ENCODE measurements at places on chromosomes 5 and 9.

GRCh38 chr5:125129151-125129806, 382.8 kb upstream of the ZNF608 start:
- no peak for DNase-seq

DNA sequence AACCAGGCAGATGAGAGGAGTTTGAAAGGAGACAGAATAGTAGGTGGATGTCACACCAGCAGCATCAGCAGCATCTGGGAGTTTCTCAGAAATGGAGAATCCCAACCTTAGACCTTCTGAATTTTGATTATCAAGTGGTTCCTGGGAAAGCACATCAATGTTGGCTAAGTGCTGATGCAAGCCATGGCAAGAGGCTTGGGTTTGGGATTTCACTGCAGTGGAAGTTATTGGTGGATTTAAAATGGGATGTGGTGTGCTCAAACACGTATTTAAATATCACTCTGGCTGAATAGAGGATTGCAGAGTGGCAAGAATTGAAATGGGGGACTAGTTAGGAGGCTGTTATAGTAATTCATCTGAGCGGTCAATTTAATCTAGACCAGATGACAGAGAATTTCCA, 387.8 kb upstream of the WWC1 start:
- DNase-seq, result no peak

GRCh38 chr5:94081088-94081487, 339.7 kb upstream of the POU5F2 start:
- no peak for DNase-seq

GRCh38 chr5:167944121-167944852, 347.2 kb upstream of the WWC1 start:
- DNase-seq, result no peak

DNA sequence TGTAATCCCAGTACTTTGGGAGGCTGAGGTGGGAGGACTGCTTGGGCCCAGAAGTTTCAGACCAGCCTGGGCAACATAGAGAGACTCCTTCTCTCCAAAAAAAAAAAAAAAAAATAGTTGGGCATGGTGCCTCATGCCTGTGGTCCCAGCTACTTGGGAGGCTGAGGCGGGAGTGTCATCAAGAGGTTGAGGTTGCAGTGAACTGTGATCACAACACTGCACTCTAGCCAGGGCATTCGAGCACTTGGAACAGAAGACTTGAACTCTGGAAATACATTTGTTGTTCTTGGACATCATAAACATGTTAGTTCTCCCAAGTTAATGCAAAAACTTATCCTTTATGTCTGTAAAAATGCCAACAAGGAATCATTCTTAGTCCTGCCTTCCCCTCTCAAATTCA, 29.6 kb downstream of the EHMT1 start:
- no peak for DNase-seq

DNA sequence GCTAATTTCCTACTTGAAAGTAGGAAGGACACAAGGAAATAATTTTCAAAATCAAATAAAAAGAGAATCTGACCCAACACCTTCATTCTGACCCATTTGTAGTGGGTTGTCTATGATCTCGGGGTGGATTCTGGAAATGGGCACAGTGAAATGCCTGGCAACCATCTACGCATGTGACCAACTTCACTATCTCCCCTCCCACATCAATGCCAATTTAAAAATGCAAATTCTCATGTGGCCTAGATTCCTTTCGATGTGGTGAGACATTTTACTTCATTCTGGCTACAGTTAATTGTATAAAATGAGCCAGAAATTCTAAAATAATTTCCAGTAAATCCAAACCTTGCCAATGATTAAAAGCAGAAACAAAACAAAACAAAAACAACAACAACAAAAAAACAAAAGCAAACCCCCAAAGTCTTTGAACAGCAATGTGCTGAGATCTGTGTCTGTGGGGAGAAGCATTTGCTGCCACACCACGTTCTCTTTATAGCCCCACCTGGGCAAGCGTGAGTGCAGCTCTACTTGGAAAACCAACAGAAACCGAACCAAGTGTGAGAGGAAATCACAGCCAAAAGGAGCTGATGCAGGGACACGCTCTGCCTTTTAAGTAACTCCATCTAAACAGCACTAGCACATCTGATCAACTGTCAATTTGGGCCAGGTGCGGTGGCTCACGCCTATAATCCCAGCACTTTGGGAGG, 59.0 kb downstream of the USP20 start:
- DNase-seq, result peak; percentile 62

DNA sequence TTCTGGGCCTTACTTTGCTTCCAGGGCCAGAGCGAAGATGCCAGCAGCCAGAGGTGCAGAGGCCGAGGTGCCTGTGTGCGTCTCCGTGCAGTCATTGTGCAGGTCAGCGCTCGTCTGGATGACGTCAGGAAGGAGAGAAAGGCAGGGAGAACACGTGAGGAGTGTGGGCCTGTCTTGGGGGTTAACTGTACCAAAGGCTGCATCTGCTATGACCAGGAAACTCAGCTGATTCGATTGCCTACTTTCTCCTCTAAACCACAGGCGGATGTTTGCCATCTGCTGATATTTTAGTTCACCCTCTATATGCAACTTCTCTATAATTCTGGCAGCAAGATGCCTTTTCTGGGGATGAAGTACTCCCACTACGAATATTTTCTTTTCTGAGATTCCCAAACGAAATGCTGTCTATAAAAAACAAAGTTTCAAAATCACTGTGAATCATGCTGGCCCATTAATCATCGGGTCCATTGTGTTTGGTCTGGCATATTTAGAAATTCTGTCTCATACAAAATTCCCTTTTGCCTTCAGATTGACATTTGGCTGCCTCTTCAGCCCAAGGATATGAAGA, 24.8 kb downstream of the PCSK1 start:
- DNase-seq, result no peak

GRCh38 chr5:98770209-98770910, 3.1 kb upstream of the RGMB start:
- no peak for DNase-seq

DNA sequence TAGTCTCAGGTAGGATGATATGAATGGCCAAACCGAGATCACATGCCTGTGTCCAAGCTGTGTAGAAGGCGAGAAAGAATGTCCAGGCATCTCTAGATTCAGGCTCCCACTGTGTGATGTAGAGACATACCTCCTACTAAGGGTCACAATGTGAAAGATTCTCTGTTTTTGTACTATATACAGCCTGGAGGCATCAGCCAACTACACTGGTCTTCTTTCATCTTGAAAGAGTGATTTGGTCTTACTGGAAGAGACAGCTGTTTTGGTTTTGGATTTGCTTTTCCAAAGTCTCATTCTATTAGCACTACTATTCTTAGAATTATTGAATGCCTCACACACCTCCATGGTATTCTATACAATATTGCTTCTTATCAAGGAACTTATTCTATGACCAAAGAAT, 26.4 kb downstream of the ERCC8 start:
- DNase-seq, result no peak

DNA sequence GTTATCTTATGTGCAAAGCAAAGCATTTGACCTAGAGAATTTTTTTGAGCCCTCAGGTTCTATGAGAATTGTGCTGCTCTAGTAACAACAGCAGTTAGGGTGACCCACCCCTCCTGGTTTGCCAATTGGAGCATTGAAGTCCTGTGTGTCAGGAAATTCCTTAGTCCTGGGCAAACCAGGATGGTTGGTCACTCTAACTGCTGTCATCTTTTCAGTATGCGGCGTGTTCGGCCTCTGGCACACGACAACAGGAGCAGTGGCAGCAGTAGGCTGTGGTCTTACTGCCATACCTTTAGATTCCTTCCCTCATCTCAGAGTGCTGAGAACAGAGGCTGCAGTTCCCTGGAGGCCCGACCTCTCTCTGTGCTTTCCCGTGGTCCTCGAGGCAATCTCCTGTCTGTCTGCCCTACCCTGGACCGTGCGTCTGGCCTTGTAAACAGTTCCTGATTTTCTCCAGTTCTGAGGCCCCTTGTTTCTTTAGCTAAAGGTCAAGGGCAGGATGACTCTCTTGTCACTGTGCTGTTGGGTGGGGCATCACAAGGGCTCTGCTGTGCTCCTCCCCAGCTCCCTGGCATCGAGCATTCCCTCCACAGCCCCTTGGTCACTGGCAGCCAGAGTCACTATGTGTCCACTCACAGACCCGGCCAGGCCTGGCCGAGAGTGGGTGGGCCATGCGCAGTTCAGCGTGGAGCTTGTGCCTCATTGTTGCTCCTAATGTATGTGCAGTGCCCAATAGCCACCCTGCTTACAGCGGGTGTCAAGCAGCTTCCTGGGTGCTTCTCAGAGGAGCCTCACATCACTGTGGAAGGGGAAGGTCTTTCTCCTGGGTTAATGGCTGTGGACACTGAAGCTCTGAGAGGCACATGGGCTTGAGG, 18.5 kb upstream of the COL15A1 start:
- DNase-seq, result no peak

DNA sequence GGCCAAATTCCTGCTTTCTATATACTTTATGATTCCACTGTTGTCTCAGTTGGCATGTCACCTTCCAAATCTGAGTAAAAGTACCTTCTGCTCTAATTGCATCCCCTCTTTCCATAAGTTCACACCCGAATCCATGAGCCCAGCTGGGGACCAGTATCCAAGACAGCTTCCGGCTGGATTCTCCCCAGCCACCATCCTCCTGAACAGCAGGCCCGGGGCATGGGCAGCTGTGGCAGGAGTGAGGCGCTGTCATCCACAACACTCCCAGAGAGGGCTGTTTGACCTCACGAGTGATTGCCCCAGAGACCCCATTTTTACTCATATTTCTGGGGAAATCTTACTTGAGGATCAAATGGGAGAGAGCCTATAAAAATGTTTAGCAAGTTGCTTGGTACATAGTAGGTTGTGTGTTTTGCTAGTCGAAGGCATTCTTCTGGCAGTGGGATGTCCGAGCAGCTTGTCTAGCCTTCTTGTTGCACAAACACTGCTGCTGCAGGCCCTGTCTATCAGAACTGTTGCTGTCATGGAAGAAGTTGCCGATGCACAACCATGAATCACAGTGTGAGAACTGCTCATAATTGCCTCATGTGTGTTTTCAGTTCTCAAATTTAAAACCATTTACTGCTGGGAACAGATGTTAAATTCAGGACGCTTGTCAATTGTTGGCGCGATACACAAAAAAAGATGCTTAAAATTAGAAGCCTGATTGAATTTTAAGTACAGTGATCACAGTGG, 93.8 kb downstream of the HSPA4 start:
- no peak for DNase-seq

DNA sequence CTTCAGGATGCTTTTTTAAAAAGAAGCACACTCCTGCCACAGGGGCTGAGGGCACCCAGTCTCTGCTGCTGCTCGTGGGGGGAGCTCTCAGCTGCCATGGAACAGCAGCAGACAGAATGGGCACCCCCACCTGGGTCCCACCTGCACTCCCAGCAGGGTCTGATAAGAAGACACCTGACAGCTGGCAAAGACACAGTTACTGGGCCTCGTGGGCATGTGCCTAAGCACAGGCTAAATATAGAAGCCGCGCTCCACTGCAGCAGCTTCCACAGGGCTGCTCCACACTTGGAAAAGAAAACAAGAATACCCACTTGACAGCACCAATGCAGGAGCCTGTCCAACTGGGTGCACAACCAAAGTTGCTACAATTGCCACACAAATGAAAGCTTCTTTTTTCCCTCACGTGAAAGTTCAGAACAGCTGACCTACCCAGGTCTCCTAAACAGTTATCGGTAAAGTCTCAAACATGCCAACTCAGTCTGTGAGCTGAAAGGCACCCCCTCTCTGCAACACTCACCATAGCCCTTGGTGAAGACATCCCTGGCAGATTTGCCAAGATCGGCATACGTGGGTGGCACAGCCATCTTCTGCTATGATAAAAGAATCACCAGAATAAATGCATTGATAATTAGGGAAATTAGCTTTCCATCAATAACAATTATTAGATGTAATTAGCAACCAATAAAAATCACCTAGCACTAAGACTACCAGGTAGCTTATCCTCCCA, 12.2 kb downstream of the VDAC1 start:
- no peak for DNase-seq

- no peak for DNase-seq
Observed at GRCh38 chr5:176693477-176693851, 46.2 kb downstream of the TSPAN17 start.

Measured in activated CD8-positive, alpha-beta T cell treated with anti-CD3 and anti-CD28 coated beads, Interleukin-2, amount 10 ng/mL, durations not matched to agents 7 days and 5 days (primary cell).